ENCODE measurements at places on chromosomes 4 and X.

- no peak for DNase-seq
Observed at GRCh38 chr4:82712561-82712960, 86.0 kb downstream of the SCD5 start.

GRCh38 chr4:7461230-7461629 lies 26.5 kb upstream of the PSAPL1 start:
- no peak for DNase-seq

DNA sequence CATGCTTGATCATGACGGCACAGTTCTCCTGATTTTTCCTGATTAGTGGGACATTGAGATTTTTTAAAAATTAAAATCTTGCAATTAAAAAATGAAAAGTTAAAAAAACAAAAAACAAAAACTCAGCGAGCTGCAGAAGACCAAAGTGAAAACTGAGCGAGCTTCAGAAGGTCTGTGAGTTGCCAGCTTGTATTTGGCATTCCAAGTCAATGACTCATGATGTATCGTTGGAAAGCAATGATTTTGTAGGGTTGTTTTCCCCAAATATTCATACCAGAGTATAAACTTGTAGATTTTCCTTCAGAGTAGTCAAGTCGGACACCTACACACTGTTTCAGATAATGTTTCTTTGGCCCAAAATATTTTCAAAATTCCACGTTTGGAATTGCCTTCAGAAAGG lies 76.9 kb downstream of the LRRC66 start:
- no peak for DNase-seq

DNA sequence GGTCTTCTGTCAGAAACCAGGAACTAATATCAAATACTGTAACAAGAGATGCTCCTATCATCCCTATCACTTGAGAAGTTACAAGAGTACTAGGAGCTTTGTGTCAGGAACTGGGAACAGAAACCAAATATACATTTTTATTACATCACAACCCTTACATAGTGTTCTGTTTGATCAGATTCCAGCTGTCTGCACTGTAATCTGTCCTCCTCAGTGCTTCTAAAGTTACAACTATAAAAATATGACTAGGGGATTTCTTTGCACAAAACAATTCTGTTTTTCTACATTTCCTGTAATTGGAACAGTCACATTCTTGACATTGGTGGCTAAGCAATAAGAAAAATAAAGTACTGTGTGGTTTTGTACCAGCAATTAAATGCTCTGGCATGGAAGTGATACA lies 686.0 kb downstream of the PDHA2 start:
- DNase-seq = no peak

DNA sequence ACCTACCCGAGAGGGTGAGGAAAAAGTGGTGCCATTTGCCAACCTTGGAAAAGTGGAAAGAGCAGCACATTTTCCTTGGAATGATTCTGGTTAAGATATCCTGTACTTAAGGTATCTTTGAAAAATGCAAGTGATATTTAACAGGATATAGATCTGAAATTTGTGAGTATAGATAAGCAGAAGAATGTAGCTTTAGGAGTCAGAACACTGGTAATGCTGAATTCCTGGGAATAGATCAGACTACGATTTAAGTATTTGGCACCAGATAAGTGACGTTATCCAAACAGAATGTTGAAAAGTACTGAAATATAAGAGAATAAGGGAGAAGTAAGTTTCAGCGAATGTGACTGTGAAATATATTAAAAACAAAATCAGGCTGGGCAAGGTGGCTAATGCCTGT lies 210.1 kb downstream of the PCDH7 start:
- DNase-seq = no peak

DNA sequence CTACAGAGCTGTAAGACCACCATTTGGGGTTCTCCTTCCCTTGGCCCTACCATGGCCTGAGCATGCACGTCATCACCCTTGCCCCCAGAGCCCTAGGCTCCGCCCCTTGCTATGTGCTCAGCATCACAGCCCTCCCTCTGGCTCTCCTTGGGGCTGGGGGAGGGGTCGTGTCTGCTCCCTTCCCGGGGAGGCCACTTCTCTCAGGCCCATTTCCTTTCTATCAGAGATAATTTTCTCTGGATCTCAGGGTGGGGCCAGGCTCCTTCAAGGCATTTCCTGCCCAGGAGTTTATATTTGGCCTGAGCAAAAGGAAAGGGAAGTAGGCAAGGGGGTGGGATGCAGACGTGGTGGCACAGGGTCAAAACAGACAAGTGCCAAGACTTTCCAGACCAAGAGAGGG lies 55.9 kb downstream of the STARD8 start:
- no peak for DNase-seq

DNA sequence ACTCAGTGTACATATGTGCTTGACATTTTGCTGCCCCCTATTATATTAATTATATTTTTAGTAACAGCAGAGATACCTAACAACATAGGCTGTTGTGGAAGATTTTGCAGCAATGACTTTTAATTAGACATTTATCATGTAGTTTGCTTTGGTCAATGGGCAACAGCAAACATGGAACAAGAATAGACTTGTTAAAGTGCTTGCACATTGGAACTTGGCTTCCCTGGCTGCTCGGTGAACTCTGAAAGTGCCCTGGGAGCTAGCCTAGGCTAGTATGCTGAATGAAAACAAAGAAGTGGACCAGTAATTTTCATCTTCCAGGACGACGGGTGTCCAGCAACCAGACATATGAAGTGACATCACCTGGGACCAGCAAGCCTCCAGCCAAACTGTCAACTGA lies 1157.1 kb downstream of the ARAP2 start:
- DNase-seq = no peak

DNA sequence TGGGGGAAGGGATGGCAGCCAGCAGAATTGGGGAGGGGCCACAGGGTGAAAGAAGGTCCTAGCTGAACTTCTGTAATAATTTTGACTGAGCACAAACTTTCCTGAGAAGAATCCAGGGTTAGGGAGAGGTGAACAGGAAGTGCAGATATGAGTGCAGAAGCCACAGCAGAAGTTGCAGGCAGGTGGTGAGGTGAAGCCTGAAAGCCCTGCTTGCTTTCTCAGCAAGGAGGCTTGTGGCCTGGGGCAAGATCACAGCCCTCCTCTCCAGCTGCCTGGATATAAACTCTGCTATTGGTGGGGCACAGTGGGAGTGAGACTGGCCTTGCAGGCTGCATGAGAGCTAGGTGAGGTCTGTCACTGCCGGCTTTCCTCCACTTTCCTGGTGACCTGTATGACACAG lies 44.1 kb upstream of the UPRT start:
- DNase-seq = no peak

DNA sequence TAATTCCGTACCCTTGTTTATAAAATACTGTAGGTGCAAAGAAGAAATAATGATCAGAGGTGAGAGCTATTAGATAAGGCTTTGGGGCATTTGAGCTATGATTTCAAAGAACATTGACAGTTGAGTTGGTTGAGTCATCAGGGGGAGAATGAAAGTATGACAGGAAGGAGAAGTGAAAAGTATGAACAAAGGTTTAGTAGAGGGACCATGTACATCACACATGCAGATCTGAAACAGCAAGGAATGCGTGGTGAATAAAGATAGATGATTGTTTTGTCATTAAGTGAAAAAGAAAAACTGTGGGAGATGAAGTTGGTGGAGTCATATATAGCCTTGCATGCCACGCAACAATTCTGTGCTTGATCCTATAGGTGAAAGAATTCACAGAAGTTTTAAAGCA lies 163.1 kb downstream of the ARAP2 start:
- DNase-seq = no peak

- DNase-seq = no peak
Observed at GRCh38 chr4:28879178-28879577, 1841.0 kb upstream of the PCDH7 start.

DNA sequence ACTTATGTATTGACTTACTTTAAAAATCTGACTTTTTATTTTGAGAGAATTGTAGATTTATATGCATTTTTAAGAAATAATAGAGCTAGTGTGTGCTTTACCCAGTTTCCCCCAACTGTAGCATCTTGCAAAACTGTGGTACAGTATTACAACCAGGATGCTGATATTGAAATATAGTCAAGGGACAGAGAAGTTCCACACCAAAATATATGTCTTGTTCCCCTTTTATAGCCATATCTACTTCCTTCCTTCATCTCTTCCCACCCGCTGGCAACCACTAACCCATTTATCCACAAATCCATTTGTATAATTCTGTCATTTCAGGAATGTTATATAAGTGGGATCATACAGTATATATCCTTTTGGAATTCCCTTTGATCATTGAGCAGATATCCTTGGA lies 16.8 kb downstream of the KDM6A start:
- DNase-seq = no peak

DNA sequence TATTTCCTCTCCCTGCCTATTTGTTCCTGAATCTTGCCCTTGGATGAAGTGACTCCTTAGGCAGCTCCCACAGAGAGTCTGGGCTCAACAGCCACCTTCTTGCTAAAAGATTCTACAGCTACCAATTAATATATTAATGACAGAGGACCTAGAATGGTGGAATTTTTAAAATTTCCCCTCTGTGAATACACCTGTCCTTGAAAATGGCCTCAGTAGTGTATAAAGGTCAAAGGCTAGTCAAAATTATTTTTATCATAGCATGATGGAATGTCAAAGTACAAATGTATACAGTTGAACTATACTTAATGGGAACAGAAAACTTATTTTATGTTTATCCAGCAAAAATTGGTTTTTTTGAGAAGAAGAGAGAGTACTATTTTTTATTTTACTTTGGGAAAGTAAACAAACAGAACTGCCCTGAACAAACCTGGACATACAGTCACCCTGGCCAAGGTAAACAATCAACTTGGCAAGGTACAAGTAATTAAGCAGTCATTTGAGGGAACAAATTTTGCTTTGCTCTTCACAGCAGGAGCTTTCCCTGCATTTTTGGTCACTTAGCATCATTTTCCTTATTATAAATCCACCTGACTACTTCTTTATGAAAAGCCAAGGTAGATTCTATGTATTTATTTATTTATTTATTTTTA lies 250.8 kb downstream of the INPP4B start:
- no peak for DNase-seq

DNA sequence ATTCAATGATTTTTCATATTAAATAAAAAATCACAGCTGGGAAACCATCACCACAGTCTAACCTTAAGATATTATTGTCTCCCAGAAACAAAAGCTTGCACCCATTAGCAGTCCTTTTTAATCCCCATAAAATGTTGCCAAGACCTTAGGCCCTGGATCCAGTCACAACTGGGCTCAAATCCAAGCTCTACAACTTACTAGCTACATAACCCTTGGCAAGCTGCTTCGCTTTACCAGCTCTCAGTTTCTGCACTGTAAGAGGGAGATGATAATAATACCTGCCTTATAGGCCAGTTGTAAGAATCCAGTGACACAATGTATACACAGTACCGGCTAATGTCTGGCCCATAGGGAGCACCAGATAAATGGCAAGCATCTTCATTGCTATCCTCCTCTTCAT lies 400.9 kb upstream of the FGF13 start:
- no peak for DNase-seq

GRCh38 chr4:150402871-150403272 lies 179.1 kb upstream of the MAB21L2 start:
- peak; percentile 52 for DNase-seq

GRCh38 chrX:34653811-34654210 lies 3.3 kb downstream of the TMEM47 start:
- no peak for DNase-seq

- DNase-seq = no peak
Observed at GRCh38 chr4:8547108-8547911, 32.9 kb upstream of the GPR78 start.

DNA sequence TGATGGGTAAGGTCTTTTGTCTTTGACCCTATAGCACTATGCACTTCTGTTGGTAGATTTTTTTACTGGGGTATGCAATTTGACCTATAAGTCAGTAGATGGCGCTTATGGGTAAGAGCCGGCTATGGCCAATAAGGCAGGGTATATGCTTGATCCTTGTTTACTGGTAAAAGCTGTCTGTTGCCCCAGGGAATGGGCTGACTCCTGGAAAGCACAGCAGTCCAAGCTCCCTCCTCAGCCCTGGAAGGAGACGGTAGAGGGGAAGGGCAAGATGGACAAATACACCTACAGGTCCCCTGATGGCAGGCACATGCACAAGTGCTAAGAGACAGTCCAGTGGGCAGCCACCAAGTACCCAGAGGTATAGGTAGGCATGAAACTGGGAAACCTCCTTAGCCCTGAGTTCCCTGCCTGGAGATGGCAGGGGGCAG lies 63.7 kb downstream of the ADAMTS3 start:
- DNase-seq = no peak

- no peak for DNase-seq
Observed at GRCh38 chrX:13697455-13697854, 8.5 kb downstream of the RAB9A start.

Measured in liver (tissue), 10 donors.